ENCODE measurements at places on chromosomes 1 and 21.

- DNase-seq: no peak
Observed at GRCh38 chr1:192147221-192147620, 11.0 kb upstream of the RGS18 start.

- DNase-seq: no peak
Observed at GRCh38 chr1:42035205-42035829, 116.6 kb upstream of the HIVEP3 start.

GRCh38 chr21:44065428-44065827 is 41.8 kb upstream of the PWP2 start:
- no peak for DNase-seq

DNA sequence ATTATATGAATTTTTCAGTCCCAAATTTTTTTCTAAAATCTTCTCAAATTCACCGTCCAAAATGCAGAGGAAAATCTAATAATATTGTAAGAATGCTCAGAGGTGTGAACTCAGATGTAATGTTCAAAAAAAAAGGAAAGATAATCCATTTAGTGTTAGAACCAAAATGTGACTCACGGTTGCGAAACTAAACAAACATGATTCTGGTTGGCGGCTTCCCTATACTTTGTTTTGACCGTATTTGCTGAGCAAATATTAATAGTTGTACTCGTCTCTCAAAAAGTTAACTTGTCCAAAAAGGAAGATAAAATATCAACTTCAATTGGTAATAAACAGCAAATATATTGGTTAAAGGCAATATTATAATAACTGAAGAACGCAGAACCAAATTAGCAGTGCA is 34.4 kb downstream of the ZSWIM5 start:
- no peak for DNase-seq

GRCh38 chr1:32052887-32053286 is 19.9 kb upstream of the TMEM39B start:
- no peak for DNase-seq

DNA sequence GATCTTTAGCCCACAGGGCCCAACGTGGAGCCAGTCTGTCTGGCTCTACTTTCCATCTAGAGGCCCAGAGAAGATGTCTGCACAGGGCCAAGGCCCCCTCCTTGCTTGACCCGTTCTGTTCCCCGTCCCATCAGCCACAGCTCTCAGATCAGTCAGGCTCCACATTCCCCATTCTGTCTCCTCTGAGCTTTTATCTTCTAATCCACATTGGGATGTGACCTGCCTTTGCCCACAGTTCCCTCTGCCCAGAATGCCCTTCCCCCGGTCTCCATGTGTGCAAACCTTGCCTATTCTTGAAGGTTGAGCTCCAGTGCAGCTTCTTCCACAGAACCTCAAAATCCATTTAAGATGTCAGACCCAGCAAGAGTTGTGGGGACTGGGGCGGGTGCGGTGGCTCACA is 53.3 kb upstream of the WASF2 start:
- no peak for DNase-seq

DNA sequence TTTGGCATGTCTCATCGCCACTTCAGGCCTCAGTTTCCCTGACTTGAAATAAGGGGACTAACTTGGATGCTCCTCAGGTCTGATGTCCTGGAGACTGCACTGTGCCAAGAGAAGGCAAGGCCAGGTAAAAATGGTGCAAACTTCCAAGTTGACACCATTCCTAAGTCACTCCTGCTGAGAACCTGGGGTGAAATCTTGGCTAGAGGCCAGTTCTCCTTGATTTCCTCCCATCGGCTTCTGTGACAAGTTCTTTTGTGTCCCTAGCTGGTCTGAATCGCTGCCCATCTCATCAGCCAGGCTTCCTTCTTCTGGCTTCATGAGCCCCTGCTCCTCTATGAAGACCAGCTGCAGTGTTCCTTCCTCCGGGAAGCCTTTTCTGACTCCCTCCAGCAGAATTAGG is 48.6 kb upstream of the ID3 start:
- DNase-seq: no peak

DNA sequence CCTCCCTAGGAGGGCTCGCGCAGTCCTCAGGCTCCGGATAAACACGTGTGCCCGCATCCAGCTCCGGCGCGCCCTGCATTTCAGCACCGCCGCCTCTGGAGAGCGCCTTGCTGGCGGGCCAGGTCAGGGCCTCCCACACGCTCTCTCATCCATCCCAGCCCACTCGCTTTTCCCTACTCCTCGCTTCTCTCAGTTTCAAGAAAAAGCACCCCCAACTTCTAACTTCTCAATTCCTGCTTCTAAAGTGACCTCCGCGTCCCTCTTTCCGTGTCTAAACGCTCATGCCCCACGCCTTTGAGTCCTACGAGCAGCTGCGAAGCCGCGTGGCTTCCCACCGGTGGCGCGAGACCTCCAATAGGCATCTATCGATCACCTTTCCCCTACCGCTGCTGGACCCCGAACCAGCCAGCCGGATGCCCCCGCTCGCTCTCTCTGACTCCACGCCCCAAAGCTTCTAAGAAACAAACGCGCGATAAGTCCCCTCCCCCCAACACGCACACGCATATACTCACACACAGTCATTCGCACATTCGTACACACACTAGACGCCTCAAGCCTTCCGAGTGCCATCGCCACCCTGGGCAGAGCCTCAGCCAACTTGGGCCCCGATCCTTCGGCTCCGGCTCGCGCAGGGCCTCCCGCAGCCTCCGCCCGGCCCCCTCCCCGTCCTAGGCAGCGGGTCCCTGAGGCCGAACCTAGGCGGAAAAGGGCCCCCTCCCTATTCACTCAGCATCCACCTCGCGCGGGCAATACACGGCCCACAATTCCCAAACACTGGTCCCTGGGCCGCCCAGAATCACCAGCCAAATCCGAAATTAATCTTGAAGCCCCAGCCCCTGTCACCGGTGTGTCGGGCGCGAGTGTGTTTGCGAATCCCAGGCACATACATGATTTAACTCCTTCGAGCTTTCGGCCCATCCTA is 1.1 kb downstream of the NMNAT2 start:
- no peak for DNase-seq

GRCh38 chr1:240644732-240645131 is 32.8 kb upstream of the GREM2 start:
- DNase-seq: no peak

DNA sequence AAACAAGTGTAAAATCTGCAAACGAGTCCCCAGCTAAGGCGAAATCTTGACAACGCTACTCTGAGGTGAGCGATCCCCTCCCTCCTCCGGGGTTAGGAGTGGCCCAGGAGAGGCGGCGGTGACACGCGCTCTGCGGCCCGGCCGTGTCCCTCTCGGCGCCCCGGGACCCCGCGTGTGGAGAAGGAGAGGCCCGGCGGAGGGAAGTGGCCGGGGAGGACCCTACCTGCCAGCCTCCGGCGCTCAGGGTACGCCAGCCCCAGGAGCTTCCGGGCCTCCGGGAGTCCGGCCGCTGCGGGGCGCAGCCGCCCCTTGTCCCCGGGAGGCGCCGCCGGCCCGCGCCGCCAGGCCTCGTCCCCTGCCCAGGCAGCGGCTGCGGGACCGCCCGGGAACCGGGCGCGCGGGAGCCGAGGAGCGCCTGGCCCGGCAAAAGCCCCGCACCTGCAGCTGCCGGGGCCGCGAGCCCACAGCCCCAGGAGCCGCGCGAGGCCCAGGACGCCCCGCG is 543 bp downstream of the ABCB10 start:
- DNase-seq: no peak

DNA sequence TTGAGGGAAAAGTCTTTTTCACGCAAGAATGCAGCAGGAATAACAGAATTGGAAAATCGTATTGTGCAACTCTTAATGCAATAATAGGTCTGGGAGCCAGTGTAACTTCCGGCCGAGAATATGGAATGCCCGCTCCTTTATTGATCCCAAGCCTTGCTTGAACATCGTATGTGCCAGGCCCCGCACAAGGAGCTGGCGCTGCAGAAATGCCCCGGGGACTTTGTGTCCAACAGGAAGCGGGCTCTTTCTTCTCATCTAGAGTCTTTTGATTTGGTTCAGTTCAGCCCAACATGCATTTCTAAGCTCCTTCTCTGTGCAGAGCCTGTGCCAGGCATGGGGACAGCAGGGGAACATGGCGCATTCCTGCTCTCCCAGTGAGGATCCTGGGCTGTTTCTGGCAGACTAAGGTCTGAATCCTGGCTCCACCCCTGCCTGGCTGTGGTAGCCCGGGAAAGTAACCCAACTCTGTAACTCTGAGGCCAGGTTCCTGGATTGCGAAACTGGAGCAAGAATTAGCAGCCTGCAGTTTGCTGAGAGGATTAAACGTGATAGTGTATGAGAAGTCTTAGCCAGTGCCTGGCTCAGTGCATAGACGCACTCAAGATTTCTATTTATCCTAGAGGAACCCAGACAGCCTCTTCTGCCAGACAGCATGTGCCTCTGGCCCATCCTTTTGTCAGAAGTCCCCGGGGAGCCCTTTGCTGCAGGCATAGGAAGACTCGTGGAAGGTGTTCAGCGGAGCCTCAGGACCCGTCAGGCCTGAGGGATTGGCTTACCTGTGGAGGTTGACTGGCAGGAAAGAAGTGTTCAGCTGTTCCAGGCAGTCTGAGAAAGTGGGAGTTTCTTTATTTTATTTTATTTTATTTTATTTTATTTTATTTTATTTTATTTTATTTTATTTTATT is 987 bp upstream of the CDCP2 start:
- peak; percentile 54 for DNase-seq

GRCh38 chr21:45994759-45995685 is 13.5 kb downstream of the COL6A1 start:
- no peak for DNase-seq

GRCh38 chr21:33587792-33588484 is 546 bp downstream of the DONSON start:
- no peak for DNase-seq

GRCh38 chr1:214331180-214331579 is 50.2 kb downstream of the SMYD2 start:
- no peak for DNase-seq

GRCh38 chr1:225468270-225469020 is 40.6 kb upstream of the LBR start:
- DNase-seq: no peak

GRCh38 chr1:24806588-24806987 is 61.3 kb downstream of the CLIC4 start:
- DNase-seq: no peak

- DNase-seq: peak; percentile 39
Observed at GRCh38 chr1:240515505-240515904, 96.5 kb downstream of the GREM2 start.

GRCh38 chr1:44568128-44568900 is 106.0 kb downstream of the TMEM53 start:
- DNase-seq: no peak

- DNase-seq: no peak
Observed at GRCh38 chr1:202709276-202710041, 795 bp downstream of the SYT2 start.

Measured in AG09309 (cell line).